Stimulated activated CD4-positive, alpha-beta T cell treated with anti-CD3 and anti-CD28 coated beads, Interleukin-15, amount 100 ng/mL, for 48 hours (primary cell): ENCODE measurements at places on chromosomes 3 and 15.

DNA sequence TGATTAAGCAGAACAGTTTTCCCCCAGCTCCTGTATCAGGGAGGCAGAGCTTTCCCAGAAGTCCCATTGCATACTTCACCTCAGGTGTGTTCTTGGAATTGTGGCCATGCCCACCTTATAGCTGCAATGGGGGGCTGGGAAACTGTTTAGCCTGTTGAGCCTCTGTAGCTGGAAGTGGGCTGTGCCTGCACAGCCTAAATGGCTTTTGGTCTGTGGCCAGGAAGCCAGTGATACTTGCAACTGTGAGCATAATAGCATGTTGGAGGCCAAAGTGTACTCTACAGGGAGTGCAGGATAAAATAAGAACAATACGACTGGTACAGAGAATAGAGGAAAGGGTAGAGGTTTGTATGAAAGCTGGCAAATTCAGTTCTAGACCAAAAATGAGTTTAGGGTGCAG lies 248.5 kb downstream of the PTPRG start:
- DNase-seq: no peak

DNA sequence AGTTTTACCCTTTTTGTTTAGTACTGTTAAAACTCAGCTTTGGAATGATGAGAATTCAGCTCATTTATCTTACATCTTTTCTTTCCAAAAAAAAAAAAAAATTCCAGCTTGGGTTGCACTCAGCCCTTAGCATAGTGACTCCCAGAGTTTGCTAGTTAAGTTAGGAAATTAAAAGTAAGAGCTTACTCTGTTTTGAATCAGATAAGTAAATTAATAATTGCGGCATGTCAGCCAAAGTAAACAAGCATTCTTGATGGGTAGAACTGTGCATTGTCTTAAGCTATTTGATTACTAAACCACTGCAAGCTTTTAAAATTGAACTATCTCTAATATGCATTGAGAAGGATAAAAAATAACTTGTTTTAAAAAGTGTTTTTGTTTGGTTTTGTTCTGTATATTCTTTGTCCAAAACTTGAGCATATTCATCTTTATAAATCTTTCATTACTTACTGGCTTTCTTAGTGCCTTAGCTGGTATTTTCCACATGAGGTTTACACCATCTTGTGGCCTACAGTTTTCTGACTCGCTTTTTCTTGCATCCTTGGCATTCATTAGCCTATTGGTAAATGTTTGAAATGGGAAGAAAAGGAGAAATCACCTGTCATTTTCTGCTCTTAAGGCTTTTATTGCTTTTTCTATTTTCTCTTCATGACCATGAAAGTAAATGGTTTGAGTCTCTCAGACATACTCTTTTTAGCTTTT lies 107.6 kb downstream of the FILIP1L start:
- no peak for DNase-seq

GRCh38 chr15:41464889-41465580 lies 28.6 kb upstream of the ITPKA start:
- no peak for DNase-seq

GRCh38 chr15:41957021-41957897 lies 15.1 kb downstream of the EHD4 start:
- no peak for DNase-seq

DNA sequence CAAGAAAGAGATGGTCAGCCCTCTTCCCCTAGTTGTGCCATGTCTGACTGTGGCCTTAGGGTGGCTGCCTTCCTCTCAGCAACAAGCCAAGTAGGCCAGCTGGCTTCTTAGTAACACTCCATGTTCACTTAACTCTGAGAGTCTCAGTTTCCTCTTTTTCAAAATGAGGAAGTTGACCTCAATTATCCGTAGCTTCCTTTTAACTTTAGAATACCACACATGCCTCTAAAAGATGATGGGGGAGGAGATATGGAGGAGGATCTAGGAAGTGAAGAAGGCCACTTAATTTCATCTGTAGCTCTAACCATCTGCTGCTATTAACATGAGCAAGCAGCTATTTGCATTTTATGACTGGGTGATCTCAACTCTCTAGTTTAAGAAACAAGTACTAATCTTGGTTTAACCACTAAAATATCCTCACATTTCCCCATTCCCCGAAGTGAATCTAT lies 32.9 kb downstream of the CD200R1L start:
- DNase-seq: no peak

DNA sequence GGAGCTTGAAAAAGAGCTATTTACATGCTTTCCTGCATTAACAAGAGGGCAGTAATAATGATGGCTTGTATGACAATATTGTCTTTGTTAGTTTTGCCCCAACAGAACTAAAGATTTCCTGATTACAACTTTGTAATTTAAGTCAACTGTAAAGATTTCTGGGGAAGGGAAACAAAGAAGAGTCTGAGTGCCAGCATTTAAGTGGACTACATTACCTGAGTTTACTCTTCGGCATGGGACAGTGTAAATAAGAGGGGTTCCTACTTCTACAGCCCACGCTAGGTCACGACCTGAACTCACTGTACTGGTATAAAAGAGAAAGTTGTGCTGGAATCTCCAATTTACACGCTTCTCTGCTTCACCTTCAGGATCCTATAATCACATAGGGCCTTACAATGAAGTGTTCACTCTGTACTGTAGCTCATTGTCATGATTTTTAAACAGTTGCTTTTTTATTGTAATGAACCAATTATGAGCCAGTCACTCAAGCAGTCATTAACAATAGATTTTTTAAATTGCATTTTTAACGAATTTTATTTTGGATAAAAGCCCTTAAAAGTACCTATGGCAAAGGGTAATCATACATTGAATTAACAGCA lies 39.6 kb downstream of the DPH6 start:
- DNase-seq: no peak

DNA sequence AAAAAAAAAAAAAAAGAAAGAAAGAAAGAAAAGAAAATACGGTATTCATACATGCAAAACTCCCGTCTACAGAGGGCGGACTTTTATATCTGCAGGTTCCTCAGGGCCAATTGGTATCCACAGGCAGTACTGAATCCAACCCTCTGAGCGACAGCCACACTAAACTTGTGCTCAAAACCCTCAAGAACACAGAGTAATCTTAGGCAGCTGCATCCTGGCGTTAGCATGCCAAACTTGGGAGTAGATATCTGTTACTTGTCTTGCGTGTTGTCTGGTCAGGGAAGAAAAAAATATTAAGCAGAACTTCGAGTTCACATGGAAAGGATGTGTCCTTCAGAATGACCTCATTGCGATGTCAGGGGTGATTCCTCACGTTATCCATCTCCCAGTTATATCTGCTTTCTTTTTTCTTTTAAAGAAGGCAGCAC lies 12.8 kb downstream of the SNAP23 start:
- no peak for DNase-seq

DNA sequence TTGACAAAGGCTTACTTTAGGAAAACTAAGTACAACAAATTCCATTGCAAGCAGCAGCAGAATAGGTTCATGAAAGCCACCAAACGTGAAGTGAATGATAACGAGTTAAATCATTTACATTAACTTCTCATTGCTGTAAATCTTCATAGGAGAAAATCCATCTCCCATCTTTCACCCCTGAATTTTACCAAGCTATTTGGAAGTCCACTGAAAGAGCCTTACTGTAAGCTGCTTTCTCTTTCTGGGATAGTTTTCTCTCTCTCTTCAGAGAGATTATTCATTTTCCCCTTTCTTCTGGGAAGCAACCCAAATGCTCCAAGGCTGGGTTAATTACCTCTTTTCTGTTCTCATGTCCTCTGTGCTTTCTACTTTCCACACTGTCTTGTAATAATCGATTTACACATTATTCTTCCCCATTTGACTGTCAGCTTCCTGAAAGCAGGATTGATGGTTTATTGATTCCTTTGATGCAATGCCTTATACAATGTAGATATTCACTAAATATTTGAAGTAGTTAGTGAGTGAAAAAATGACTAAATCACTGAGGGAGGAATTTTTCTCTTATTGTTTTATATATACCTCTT lies 914.3 kb upstream of the ARPP21 start:
- no peak for DNase-seq

GRCh38 chr15:93029214-93029835 lies 59.7 kb downstream of the RGMA start:
- no peak for DNase-seq

DNA sequence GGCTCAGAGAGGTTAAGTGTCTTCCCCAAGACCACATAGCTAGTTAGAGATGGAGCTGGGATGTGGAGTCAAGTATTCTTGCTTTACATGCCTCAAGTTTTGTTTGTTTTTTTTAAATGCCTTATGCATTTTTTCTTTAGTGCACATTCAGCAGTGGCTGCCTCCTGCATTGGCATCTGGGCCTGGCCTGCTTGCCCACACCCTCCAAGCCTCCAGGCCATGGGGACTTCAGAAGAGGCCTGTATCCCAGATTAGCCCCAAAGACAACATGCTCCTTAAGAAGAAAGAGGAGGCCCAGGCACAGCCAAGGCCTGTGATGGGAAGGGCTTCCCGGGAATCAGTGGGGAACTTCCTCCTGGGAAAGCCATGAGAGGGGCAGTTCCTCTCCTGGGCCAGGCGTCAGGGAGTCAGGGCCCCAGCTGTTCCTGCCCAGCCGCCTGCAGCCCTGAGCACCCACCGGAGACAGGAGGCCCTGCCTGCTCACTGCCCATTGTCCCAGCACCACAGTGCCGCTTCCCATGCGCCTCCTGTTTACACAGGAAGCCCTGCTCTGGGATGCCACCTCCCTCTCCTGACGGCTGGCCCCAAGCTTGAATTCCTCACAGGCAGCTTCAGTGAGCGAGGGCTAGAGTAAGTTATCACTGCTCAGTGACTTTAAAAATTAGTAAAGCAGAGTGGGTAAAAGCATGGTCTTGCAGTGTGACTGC lies 16.0 kb downstream of the FOXL2NB start:
- no peak for DNase-seq

DNA sequence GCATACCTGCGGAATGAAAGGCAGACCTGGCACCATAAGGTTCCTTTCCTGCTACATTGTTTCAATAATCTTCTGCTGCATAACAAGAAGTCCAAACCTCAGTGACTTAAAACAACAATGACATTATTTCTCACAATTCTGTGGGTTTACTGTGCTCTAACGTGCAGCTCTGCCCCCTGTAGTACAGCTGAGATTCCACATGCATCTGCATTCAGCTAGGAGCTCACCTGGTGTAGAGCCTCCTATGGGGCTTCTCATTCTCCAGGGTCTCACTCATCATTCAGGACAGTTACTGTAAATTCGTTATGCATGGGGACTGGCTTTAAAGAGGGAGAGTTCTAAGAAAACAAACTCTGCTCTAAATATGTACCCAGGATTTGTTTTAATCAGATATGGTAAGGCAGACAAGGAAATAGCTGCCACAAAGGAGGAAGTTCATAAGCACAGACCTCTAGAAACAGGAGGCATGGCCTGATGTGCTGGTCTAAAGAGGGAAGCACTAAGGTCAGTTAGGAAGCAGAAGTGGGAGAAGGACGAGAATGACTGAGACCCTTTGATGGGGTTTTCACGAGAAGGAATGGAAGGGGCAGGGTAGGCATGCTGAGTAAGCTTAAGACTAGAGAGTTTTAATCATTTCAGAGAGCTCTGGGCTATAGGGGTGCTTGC lies 347.0 kb downstream of the NEK10 start:
- DNase-seq: no peak

DNA sequence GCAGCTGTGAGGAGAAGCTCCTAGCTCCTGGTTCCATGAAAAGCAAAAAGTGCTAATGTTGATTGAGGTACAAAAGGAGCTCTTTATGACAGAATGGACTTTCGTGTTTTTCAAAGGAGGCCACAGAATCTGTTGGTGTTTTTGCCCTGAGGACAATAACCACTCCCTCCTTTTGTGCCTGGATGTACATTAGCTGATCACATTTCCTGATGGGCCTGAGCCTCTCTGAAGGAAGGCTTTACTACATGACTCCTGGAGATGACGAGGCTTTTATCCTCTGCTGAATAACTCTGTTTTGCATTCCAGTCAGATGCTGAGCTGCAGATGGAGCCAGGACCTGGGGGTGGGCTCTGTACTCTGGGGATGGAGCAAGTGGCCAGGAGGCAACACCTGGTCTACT lies 301.9 kb downstream of the CACNA2D3 start:
- DNase-seq: no peak

DNA sequence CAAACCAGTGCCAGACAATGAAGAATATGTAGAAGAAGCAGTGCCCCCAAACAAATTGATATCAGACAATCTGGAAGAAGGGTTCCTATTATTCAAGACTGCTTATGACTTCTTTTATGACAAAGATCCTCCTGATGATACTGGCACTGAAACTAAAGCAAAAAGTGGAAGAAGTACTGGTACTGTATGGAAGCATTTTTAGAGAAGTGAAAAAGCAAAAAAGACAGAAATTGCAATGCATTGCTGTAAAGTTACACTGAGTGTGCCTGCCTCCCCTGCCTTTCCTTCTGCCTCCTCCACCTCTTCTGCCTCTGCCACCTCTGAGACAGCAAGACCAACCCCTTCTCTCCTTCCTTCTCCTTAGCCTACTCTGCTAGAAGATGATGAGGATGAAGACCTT lies 167.6 kb downstream of the PLCL2 start:
- DNase-seq: no peak

GRCh38 chr3:33000691-33001385 lies 49.4 kb downstream of the CCR4 start:
- no peak for DNase-seq

DNA sequence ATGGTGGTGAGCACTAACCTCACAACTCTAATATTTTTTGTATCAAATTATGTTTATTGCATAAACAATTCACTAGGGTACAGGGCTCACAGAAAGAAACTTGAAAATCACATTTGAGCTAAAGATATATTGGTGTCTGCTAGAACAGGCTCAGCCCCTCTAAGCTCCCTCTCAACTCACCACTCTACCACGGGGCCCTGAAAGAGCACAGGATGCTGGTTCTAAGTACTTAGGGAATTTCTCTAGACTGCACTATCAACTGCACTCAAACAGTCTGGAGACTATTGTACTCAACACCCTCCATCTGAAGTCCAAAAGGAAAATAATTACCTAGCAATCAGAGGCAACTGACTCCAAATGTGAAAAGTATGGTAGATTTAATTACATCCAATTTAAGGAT lies 98.7 kb upstream of the STRIT1 start:
- DNase-seq: no peak

DNA sequence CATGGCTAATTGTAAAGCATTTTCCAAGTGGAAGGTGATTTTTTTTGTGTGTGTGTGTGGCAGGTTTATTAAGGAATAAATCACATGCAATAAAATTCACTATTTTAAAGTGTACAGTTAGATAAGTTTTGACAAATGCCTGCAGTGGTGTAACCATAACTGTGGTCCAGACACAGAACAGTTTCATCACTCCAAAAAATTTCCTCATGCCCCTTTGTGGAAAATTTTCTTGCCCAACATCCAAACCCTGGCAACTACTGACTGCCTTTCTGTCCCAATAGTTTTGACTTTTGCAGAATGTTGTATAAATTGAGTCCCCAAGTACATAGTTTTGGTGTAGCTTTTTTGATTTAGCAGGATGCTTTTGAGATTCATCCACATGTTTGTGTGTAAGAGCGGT lies 135.1 kb upstream of the KLHL25 start:
- no peak for DNase-seq

GRCh38 chr15:43948691-43949325 lies 122.0 kb downstream of the WDR76 start:
- DNase-seq: no peak

GRCh38 chr3:116165135-116165534 lies 280.2 kb downstream of the LSAMP start:
- DNase-seq: no peak

- DNase-seq: no peak
Measured at GRCh38 chr3:5633960-5634359, 446.5 kb downstream of the EDEM1 start.

GRCh38 chr3:111765136-111765535 lies 93.9 kb upstream of the PHLDB2 start:
- no peak for DNase-seq

- no peak for DNase-seq
Measured at GRCh38 chr3:4717363-4717740, 224.2 kb downstream of the ITPR1 start.

GRCh38 chr3:170690661-170690981 lies 104.7 kb upstream of the SLC7A14 start:
- no peak for DNase-seq
